ENCODE measurements at places on chromosomes 7 and 10.

GRCh38 chr10:71116426-71116825 is 95.9 kb upstream of the UNC5B start:
- DNase-seq = no peak

DNA sequence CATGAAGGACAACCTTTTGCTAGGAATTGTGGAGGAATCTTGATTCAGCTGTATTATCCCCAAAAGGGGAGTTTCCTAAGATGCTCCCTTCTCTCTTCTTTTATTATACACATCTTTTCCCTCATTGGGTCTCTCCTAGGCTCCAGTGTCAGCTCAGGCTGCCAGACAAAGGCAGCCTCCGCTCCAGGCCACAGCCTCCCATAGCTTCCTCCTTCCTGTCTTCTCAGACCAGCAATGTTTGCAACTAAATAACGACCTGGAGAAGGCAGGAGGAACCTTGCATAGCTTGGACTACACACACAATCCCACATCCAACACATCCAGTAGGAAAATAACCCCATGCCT is 12.3 kb downstream of the SFXN3 start:
- DNase-seq = no peak

DNA sequence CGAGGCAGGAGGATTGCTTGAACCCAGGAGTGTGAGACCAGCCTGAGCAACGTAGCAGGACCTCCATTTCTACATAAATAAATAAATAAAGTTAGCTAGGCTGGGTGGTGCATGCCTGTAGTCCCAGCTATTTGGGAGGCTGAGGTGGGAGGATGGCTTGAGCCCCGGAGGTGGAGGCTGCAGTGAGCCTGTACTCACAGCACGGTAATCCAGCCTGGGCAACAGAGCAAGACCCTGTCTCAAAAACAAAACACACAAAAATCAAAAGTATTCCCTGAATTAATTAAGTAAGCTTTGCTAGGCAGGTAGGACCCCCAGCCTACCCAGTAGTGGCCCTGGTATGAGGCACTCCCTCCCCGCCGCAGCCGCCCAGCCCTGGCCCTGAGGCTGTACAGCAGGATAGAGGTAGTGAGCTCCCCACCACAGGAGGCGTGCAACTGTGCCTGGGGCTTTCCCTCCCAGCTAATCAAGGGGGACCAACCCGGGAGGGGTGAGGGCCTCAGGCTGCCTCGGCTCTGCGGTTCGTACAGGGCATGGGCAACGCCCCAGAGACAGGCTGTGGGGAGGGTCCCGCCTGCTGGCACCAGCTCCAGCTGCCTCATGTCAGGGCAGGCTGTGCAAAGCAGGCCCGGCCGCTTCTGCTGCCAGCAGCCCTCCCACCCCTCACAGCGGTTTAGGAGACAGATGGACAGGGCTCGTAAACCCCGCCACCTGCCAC is 1.0 kb upstream of the CYP2W1 start:
- no peak for DNase-seq

DNA sequence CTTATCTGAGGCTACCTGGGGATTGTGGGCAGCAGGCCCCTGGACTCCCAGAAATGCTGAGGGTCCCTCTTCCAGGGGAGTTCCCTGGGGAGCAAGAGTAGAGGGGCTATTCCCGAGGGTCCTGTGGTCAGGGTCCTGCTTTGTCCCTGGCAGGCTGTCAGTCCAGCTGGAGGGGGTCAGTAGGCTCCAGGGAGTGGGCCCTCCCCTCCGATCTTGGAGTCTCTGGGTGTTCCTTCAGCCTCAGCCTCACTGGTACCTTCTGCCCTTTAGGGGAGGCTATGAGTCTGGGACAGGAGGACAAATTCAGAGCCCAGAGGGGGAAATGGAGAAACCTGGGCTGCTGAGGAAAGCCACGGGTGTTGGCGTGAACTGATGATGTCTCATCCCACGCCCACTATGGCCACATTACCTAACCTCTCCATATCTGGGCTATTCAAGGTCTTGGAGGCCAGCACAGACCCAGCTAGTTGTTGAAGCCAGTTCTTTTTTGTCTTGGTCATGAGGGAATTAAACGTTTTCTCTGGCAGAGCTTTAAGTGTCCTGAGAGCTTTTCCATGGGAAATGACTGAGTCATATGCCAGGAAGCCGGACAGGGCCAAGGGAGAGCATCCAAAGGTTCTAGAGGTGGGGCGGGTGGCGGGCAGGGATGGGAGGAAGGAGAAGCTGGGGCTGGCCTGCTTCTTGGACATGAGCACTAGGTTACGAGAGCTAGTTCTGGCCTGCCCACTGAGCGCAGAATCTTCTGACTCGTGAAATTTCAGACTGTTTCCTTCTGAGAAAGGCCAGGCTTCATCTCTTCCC is 6.2 kb downstream of the CALHM2 start:
- no peak for DNase-seq

GRCh38 chr10:120588311-120588710 is 131.3 kb downstream of the PLPP4 start:
- DNase-seq = no peak

DNA sequence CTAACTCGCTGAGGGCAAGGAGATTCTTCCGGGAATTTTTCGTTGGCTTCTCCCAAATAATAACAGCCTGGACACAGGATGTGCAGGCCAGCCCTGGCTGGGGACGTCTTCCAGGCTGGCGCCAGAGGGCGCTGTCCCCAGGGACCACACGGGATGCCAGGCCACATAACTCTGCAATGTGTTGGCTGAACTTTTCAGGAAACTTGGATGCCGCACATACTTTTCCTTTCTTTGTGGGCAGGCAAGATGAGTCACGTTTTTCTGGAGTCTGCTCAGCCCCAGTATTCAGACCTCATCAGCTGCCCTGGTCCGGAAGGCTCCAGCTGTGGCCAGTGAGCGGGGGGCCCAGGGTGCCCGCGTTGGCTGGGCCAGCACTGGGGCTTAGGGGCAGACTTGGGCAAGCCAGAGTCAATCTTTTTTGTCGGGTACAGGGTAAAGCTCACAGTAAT is 122.7 kb downstream of the PRKAG2 start:
- peak; percentile 80 for DNase-seq

GRCh38 chr10:126013489-126014281 is 117.3 kb downstream of the FANK1 start:
- no peak for DNase-seq

- no peak for DNase-seq
Observed at GRCh38 chr10:94546049-94546900, 687 bp downstream of the HELLS start.

- DNase-seq = no peak
Observed at GRCh38 chr10:84175436-84175835, 1.8 kb downstream of the GPR15LG start.

DNA sequence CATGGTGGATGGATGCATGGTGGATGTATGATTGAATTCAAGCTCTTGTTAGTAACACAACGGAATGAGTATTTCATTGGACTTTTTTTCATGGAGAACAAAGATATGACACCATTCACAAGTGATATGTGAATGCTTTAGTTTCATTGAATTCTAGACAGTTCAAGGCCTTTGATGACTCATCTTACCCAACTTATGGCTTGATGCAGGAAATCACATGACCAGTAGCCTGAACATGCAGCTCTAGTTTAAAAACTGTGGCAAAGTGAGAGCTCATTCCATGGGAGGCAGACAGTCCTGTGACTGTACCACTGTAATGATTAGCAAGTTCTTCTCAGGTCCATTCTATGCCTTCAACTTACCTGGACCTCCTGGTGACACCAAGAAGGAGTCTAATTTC is 1239.3 kb downstream of the TYW1 start:
- DNase-seq = no peak

DNA sequence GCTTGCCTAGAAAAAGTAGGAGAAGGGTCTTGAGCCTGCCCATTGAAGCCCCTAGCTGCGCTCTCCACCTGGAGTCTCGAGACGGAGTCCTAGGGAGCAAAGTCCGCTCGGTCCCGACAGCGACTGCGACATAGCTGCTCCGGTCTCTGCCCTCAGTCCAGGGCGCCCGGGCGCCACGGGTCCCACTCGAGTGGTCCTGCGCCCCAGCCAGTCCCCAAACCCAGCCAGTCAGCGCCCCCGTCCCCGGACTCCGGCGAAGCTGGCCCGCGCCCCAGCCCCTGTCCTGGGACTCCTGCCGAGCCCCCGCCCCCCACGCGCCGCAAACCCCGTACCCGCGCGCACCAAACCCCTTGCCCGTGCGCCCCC is 490 bp downstream of the TNS3 start:
- no peak for DNase-seq

DNA sequence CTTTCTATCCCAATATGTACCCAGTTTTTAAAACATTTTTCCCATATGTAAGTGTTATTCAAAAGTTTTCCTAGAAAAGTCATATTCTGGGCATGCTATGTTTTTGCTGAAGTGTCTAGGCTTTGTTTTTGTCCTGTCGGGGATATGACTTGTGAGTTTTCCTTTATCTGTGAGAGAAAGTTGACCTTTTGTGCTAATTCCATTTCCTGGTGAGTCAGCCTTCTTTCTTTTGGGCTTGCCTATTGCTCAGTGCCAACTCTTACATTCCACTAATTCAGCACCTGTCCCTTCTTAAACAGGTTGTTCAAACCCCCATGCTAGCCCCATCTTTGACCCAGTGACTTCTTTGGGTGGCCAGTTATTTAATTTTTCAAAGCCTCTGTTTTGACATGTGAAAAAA is 146.2 kb downstream of the AHR start:
- no peak for DNase-seq

- no peak for DNase-seq
Observed at GRCh38 chr10:133261726-133262325, 14.8 kb downstream of the ADAM8 start.

DNA sequence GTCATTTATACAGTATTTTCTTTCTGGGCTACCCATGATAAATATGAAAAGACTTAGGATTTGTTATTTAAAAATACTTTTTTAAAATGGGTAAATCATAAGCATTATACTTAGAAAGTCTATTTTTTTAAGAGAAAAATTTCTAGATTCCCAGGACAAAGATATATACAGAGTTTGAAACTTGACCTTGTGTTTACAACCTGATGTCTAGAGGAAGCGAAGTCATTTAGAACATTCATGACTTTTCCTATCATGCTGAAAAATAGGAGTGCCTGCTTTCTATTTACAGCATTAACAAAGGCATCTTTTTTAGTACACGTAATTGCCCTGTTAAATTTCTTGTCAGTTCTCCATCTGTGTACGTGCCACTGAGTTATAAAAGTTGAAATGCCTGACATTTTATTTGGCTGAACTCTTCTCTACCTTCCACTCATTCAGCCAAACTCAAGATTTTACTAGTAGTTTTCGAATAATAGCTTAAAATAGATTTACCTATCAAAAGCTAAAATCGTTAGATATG is 23.0 kb downstream of the GNAT3 start:
- DNase-seq = no peak

DNA sequence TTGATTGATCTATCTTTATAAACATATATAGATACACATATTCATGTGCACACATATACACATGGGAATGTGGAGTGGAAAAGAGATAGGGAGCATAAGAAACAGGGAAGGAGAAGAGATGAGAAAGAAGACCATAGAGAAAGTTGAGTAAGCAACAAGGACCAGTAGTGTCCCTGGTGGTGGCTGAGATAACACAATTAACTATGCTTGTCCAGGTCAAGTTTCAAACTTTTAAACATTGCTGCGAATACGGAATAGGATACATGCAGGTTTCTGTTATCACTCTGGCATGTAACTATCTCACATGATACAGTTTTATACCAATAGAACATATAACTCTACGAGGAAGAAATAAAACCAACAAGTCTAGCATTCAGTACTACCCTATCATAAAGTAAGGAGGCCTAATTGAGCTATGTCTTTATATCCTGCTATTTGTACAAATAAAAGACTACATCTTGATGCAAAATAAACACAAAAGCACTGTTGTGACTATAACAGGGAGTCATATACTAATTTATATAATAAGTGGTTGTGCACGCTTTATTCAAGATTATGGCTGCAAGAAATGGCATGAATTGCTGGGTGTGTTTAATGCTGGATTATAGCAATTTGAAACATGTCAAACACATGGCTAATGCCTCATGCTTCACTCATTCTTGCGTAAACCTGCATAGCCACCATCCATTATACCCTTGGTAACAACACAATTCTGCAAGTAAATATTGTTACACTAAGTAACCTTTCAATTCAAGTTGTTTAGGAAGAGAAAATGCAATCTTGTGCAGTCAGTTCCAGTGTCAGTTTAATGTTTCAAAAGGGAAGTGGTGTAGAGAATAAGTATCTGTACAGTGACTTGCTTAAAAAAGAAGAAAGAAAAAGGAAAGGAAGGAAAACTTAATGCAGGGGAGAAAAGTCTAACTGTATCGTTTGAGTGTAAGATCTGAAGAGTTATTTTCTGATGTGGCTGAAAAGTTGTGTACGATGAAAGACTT is 8.2 kb downstream of the FOXP2 start:
- DNase-seq = no peak

GRCh38 chr7:155191901-155192478 is 105.7 kb upstream of the INSIG1 start:
- DNase-seq = peak; percentile 14

GRCh38 chr10:102286216-102286615 is 40.9 kb downstream of the GBF1 start:
- no peak for DNase-seq

- DNase-seq = no peak
Observed at GRCh38 chr7:47670729-47671128, 88.8 kb upstream of the TNS3 start.
